ENCODE measurements at places on chromosomes 7 and 10.
A peak's percentile ranks its signal among the peaks of the same experiment; 100 is the strongest.

- DNase-seq, result no peak
Measured at GRCh38 chr10:80647173-80647833, 109.6 kb downstream of the SH2D4B start.

- DNase-seq, result no peak
Measured at GRCh38 chr10:35215107-35215506, 88.5 kb downstream of the CREM start.

- no peak for DNase-seq
Measured at GRCh38 chr7:150375662-150376521, 3.2 kb upstream of the ZNF775 start.

DNA sequence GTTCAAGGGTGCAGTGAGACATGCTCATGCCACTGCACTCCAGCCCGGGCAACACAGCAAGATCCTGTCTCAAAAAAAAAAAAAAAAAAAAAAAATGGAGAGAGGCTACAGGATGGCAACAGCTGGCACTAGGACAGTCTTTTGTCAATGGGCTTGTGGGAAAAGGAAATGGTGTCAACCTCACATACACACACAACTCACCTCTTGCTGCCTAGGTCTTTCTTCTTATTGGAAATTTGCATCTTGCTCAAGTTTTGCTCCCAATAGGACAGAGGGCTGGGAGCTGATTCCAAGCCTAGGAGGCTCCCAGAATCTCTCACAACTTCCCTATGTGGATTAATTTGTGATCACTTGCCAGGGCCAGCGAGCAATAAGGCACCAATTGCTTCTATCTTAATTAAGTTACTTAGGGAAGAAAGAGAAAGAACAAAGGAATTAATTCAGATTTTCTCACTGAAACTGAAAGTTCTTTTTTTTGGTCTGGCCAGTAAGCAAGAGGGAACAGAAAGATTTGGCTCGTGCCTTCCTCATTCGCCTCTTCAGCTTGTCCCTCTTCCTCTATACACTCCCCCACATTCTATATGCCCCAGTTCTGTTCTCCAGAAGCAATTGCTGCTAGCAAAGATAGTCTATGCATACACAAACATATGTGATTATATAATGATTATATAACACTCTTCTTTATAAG lies 33.8 kb downstream of the MAP3K8 start:
- no peak for DNase-seq

DNA sequence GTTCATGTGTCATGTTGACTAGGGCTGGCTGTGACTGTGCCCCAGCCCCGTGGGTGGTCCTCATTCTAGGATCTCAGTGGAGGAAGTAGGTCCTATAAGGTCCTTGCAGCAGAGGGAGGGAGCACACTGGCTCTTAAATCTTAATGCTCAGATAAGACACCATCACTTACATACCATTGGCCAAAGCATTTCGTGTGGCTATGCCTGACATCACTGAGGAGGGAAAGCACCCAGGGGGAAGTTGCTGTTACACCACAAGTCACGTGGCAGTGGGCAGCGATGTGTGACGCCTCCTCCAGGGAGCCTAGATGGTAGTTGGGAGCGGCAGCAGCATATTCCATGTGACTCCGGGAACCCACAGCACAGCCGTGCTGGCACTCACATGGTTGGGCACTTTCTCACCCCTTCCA lies 224.7 kb upstream of the SH2B2 start:
- no peak for DNase-seq

DNA sequence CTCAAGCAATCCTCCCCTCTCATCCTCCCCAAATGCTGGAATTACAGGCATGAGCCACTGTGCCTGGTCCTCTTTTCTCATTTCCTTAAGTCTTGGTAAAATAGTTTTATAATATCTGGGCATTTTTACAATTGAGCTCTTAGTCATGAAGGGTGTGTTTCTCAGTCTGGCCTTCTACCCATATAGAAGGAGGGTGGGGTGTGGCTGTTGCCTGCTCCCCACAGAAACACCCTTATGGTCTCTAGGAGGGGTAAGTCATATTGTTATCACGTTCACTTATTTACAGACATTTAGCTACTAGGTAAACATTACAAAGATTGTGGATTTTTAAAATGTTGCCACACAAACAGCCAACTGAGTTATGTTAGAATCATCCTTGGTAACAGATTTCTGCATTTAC lies 6.7 kb upstream of the OTUD1 start:
- no peak for DNase-seq

DNA sequence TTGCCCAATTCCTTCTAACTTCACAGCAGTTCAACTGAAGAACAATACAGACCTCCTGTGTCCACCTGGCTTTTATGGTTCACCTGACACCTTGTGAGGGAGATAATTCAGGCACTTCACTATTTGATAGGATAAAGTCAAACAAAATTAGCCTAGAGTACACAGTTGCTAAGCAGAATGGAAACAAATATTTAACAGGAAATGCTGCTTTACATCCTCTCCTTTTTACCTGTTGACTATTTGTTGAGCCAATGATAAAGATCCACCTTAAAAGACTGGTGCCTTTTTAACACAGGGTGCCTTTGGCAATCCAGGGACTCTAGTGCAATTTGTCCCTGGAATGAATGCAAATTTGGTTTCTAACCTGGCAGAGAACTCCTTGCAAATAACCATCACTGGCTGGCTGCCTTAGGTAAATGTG lies 39.8 kb downstream of the ITPRID1 start:
- DNase-seq, result no peak

- no peak for DNase-seq
Measured at GRCh38 chr10:35933940-35934641, 292.0 kb upstream of the FZD8 start.

DNA sequence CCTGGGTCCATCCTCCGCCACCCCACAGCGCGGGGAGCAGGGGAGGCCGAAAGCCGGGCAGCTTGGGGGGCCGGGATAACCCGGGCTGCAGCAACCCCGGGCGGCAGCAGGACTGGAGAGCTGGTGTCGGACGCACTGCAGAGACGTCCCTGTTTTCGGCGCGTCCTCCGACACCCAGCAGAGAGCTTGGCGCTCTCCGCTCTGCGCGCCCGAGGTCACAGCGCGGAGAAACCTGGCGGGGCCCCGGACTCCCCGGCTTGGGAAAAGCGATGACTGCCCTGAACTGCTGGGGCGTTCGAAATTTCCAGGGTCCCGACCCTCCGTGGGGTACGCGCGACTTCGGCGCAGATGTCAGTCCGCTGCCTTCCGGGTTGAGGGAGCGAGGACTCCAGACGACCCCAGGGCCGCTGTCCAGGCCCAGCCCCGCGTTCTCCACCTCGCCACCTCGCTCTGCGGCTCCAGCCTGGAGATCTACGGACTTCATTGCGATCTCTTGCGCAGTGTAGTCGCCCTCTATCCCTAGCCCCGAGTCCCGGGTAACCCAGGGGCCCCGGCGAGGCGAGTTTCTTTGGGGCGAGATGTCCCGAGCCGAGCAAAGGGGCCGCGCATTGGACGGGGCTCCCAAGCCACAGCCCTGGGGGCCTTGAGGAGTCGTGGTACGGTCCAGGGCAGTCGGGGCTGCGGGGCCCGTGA lies 617 bp upstream of the FOXI2 start:
- DNase-seq, result no peak

- no peak for DNase-seq
Measured at GRCh38 chr10:44352316-44353127, 32.4 kb downstream of the CXCL12 start.

DNA sequence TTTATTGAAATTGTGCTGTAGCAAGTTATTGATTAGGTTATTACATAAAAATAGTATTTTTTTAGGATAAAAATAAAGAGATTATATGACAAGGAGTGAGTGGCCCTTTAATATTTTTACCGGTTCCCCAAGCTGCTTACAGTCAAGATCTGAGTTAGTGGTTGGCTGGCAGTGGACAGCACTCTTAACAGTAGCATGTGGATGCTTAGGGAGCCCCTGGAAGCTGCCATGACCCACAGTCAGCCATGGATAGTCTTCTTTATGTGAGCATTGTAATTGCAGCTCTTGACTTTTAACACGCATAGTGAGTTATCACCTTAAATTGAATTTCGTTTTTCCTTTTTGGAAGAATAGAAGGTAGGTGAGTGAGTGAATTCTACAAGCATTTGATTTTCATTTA lies 22.1 kb downstream of the RAB18 start:
- no peak for DNase-seq

DNA sequence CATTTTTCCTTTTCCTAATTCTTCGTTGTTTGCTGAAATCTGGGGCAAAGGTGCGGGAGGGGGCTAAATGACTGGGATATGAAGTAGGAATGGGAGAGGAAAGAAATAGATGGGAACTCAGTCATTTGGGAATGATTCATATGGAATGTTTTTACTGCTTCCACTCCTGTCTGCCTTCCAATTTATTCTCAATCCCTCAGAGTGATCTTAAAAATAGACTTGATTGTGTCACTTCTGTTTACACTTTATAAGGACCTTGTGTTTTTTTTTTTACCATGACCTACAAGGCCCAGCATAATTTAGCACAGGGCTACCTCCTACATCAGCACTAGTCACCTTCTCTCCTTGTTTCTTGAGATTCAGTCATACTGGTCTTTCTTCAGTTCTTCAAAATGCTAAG lies 97.9 kb downstream of the PTEN start:
- DNase-seq, result no peak

- DNase-seq, result no peak
Measured at GRCh38 chr10:102678068-102678400, 33.8 kb downstream of the TRIM8 start.

DNA sequence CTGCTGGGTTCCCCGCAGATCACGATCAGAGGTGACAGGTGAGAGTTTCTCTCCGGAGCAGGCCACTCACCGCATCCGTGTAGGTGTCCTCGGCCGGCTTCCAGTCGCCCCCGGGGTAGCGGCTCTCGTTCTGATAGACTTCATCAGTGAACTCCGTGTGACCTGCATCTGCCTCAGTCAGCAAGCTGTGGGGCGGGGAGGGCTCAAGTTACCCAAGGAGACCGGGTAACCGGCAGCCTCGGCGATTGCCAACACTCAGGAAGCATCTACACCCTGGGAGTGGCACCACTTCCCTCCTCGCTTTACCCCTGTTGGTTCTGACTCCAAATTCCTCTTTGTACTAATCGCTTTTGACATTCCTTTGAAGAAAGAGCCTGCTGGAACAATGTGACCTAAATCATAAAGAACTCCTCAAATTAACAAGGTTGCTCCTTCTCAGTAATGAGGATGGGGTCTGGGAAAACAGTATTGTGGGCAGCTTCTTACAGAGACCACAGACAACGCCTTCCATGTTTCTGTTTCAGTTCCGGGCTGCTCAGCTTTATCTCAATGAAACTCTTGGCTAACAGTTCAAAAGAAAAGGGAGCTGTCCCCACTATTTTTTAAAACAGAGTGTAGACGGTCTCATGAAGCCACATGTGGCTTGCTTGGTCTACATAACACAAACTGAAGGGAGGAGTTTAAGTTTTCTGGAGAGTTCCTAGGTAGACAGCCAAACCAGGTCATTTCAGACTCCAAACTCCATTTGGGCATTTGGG lies 118.1 kb downstream of the MYOF start:
- no peak for DNase-seq

- DNase-seq, result peak; percentile 46
Measured at GRCh38 chr10:92839191-92840085, 8.9 kb upstream of the EXOC6 start.

DNA sequence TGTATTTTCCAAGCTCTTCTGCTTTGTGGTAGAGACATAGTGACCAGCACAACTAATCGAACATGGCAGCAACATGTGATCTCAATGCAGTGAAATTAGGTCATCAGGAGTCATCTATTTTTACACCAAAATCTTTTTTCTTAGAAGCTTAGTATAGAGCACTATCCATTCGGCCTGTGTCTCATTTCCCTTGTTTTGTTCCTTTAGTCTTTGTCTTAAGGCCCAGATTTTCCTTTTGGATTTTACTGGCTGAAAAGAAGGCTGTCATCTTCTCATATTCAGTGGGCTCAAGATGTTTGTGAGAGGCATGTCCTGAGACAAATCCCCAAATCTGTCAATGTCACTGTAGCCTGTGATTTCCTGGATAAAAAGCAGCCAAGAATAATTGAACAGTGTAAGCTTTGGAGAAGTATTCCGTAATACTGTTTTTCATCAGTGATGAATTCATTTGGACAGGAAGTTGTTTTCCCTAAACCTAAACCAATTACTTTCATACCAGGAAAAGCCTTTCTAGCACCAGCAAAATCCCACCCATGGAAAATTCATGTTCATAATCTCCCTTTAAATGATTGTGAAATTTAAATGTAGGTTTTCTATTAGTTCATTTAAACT lies 55.2 kb downstream of the MAGI2 start:
- DNase-seq, result no peak

- peak; percentile 48 for DNase-seq
Measured at GRCh38 chr10:101291331-101292193, 62.3 kb upstream of the LBX1 start.

- DNase-seq, result no peak
Measured at GRCh38 chr7:131895541-131896164, 339.2 kb upstream of the PODXL start.

DNA sequence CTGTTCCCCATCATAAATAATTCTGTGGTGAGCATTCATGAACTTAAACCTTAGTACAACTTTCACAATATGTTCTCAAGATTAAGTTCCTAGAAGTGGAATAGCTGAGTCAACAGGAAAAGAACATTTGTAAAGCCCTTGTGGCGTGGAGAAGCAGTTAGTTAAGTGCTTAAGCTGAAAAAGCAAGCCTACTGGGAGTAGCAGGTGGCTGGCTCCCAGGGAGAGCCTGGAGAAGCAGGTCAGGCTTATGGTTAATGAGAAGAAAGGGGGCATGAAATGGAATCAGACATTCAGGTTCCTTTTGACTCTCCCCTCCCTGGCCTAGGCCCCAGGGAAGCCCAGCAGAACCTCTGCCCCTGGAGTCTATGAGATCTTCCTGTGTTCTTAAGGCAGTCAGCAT lies 35.3 kb downstream of the VSTM4 start:
- no peak for DNase-seq

- DNase-seq, result no peak
Measured at GRCh38 chr7:127873715-127874636, 157.3 kb downstream of the LRRC4 start.

DNA sequence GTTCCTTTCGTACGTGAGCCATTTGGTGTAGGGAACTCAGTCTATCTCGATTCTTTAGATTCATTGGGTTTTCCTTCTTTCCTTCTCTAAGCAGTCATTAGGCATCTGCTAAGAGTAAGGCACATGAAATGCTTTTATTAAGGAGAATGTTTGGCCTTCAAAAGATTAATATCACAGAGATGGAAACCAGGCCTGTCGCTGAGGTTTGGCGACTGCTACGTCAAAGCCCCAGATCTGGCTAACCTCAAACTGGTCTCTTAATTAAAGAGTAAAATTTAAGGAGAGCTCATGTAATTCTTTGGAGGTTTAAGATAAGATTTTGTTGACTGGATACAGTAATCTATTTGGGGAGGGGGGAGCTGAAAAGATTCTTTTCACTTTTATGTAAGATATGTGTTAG lies 189.8 kb downstream of the JCAD start:
- DNase-seq, result no peak

DNA sequence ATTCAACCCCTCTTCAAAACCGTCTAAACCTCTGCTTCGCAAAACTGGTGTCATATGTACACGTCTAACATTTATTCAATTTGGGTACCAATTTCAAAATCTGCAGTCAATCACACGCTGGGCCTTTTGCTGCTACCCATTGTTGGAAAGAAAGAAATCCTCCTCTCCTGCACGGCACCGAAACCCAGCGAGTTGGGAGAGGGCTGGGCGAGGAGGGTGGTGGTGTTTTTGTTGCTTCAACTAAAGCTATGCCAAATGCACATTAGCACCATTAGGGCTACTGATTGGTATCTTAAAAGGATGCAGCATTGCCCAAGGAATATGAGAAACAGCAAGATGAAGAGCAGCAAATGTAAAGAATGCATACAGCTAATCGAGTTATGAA lies 7.8 kb downstream of the EBF3 start:
- DNase-seq, result no peak

GRCh38 chr10:70164163-70164562 lies 6.2 kb downstream of the SAR1A start:
- DNase-seq, result no peak

GRCh38 chr7:85882335-85882734 lies 695.5 kb upstream of the SEMA3D start:
- no peak for DNase-seq
